ENCODE measurements at places on chromosomes 7 and 10. TPM values are rescaled to one million over a fixed set of nuclear protein-coding genes. Genes with fewer than 3 reads are reported as not detected.

The SPDYE8 gene
- total RNA-seq, result not detected

The SPAM1 gene
- total RNA-seq, result not detected

The WDR11 gene
- 21.4 TPM for total RNA-seq

The IQUB gene
- 0.06 TPM for total RNA-seq

The COL28A1 gene
- 0.42 TPM for total RNA-seq

The TACR2 gene
- total RNA-seq, result 0.14 TPM

Data from A549 treated with AZD2906 at 1 μM for 4 hours (cell line).